ENCODE measurements at places on chromosomes 4 and X. TPM values are rescaled to one million over a fixed set of nuclear protein-coding genes. Genes with fewer than 3 reads are reported as not detected.

The ENPEP gene
- total RNA-seq, result 0.28 TPM

The FABP2 gene
- total RNA-seq, result not detected

The POF1B gene
- total RNA-seq, result not detected

The HPGD gene
- total RNA-seq, result not detected

The ENAM gene
- under 0.01 TPM for total RNA-seq

The GYPE gene
- total RNA-seq, result 0.54 TPM

The RPL39 gene
- total RNA-seq, result 716 TPM

The ART3 gene
- not detected for total RNA-seq

The RBMX2 gene
- 8.8 TPM for total RNA-seq

The MAGEA8 gene
- total RNA-seq, result not detected

GRCh38 chrX:107673933-107674479 is 45.7 kb downstream of the PRPS1 start:
- no peak for DNase-seq

- DNase-seq, result peak; percentile 49
These were observed 236.4 kb downstream of the PDGFC start for GRCh38 chr4:156734965-156735895.

DNA sequence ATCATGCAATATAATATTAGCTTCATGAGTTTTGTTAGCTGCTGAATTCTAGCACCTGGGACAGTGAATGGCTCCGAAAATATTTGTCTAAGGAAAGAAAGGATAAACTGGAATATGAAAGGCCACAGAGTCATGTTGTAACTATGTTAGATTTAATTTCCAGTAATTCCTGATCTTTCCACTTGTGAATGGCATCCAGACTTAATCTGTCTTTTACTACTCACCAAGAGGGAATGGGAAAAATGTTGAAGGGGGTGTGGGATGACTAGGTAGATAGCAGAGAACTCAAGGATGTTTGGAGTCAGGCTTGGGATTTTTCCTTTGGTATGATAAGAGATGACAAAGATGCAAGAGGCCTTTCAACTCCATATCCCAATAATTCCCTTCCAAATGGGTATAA is 9.4 kb downstream of the ADH6 start:
- DNase-seq, result peak; percentile 71

DNA sequence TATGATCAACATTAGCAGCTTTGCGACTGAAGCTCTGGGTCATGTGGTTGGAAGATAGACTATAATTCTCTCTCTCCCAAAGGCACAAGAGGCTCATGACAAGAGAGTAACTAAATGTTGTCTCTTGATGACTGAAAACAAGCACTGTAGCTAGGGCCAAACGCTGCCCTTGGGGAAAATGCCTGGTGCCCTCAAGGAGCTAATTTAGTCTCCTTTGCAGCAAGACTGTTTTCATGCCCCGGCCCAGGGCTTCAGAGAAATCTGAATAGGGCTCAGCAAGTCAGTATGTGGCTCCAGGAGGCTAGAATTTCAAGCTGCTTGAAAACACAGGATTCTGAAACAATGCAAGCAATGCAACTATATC is 411.9 kb downstream of the GPAT3 start:
- DNase-seq, result peak; percentile 1

GRCh38 chrX:19133231-19133630 is 11.0 kb upstream of the ADGRG2 start:
- DNase-seq, result no peak

DNA sequence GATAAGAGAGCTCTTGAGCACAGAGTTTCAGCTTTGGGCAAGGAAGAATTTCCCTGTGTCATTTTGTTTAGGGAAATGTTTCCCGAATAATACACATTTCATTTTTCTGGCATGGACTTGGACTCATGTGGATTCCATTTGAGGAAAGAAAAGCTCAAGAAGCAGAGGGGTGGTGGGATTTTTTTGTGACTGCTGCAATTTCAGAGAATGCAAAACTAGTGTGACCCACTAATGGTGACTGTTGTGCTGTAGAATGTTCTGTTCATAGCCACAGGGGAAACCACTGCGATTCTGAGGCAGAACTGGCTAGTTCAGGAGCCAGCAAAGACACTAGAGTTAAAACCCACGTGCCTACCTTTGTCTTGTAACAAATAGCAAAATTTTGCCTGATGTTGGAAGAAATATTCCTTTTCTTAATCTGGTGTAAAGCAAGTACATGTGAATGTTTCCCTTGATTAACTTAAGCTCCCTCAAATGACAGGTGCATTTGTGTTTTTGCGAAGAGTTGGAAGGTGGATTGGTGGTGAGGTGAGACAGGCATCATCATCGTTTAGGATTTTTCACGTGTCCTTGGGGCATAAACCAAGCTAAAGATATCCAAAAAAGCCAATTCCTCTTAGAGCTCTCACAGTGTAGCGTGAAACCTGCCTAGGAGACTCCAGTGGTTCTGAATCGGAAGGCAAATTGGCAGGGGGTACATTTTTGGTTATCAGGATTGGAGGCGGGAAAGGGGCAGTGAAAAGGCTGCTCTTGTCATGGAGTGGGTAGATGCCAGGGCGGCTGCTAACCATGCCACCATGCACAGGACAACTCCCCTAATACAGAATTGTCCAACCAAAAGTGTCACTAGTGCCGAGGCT is 38.0 kb upstream of the FAM9C start:
- peak; percentile 43 for DNase-seq

GRCh38 chr4:173056710-173057109 is 111.9 kb upstream of the GALNT7 start:
- no peak for DNase-seq

DNA sequence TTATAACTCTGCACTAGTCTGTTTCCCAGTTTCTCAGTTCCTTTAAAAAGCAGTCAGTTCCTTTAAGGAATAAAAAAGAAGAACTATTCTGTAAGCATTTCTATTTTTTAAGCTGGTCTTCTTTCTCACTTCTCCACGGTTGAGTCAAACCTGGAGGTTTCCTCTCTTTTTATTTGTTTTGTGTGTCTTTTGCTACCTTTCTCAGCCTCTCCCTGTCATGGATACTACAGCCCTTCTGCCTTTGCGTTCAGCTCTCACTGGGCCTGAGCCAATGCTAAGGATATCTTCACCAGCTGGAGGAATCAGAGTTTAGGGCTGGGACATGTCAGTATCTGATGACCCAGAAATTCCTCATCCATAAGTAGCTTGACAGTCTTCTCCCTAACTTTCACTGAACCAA is 49.7 kb upstream of the PRKX start:
- DNase-seq, result no peak

- DNase-seq, result no peak
These were observed 677.3 kb downstream of the FSTL5 start for GRCh38 chr4:161486461-161486860.

GRCh38 chrX:18945483-18945882 is 38.4 kb downstream of the PHKA2 start:
- no peak for DNase-seq

DNA sequence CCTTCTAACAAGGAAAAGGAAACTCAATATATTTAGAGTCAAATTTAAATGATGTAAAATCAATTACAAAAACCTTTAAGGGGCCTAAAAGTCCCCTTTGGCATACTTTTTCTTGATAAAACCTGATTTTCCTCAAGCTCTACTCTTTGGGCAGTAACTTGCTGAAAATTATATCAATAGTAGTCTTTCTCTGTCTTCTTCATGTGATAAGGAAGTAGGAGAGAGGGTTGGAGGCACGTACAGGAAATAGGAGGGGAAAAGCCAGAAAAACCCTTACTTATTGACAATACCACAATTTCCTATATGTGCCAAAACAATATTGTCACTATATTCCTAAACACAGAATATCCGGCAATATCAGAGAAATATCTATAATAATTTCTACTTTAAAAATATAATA is 9.6 kb downstream of the RHOH start:
- no peak for DNase-seq
